ENCODE measurements at places on chromosomes 7 and 10.

DNA sequence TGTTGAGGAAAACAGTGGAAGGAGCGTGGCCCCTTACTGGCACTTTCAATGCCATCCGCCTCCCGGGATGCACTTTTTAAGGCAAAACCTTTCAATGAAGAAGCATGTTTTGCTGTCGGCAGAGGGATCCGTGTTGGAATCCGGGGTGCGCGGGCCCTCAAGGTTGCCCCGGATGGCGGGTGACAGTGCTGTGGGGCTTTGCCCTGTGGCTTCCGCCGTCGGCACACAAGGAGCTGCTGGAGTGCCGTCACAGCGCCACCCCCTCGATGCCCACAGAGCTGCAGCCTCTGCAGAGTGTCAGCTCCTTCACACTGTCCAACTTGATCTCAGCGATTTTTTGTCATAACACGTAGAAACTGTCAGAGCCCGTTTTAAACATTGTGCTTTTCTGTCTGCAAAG lies 59.0 kb downstream of the NKX6-2 start:
- no peak for DNase-seq

- DNase-seq: no peak
Observed at GRCh38 chr10:116030576-116030975, 242.4 kb downstream of the GFRA1 start.

- DNase-seq: no peak
Observed at GRCh38 chr10:36603688-36604087, 521.7 kb upstream of the ANKRD30A start.

- DNase-seq: no peak
Observed at GRCh38 chr7:122166740-122167139, 22.7 kb upstream of the AASS start.

DNA sequence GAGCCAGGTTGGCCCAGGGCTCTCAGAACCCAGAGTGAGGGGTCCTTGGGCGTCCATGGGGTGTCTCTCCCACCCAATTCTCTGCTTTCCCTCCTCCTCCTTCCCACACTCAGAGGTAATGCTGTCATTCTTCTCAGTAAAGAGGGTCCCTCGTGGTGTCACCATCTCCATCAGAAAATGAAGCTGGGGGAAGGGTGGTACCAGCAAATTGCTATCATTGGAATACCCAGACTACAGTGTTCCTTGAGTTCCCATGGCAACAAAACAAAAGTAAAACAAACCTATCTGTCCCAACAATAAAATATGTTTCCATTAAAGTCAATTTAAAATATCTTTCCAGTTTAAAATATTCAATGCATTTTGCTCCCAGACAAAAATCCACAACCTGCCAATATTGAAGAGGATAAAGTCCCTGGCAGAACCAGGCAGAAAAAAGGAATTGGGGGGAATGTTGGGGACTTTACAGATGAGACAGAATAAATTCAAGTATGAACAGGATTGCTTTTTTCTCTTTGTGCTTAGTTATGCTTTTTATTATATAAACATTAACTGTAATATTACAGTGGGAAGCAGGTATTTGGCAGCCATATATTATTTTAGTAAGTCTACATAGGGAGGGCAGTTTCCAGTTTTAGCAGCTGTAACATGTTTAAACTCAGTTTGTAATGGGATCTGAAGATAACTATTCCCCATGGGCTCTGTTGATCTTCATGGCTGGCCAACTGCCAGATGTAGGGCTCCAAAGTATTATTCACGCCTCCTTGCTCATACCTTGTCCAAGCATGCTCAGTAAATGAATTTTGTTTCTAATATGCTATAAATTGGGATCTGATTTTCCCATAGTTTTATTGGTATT lies 182.1 kb downstream of the ARID5B start:
- peak; percentile 60 for DNase-seq

DNA sequence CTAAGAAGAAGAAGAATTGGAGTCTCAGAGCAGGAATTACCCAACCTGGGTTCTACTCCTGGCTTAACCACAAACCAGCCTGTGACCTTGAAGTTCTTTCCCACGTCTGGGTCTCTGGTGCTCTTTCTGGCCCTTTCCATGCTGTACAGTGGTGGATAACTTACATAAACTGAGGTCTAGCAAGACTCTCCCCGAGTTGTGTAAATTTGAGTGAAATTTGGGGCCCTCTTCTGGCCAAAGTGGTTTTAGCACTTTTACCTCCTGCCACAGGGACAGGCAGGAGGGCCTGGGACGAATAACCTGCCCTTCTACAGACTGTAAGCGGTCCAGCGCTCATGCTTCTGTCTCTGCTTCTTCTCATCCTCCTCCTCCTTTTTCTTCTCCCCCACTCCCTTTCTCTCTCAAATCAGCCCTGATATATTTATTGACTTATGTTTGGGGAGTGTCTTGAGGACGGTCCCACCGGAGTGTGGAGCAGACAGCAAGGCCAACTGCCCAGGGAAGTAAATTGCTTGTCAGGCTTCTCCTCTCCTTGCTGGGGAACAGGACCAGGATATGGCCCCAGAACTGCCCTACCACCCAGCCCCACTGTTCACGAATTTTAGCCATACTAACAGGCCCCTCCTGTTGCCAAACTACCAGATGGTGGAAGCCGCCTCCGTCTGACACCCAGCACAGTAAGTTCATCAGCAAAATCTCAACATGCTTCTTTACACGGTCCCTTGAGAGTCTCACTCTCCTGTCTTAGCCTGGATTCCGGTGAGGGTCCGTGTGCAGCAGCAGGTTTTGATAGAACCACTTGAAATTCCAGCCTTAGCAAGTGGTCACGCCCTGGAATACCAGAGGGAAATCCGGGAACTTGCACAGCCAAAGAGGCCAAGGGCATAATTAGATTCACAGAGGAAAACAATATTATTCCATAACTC lies 4.0 kb upstream of the SH3PXD2A start:
- DNase-seq: peak; percentile 52

- DNase-seq: no peak
Observed at GRCh38 chr10:90087197-90088023, 386.0 kb downstream of the KIF20B start.
